ENCODE measurements at places on chromosomes 1 and 21. TPM values are rescaled to one million over a fixed set of nuclear protein-coding genes. Genes with fewer than 3 reads are reported as not detected.

Gene C1orf115
- total RNA-seq = 28.2 TPM

Gene CD5L
- total RNA-seq = not detected

Gene DESI2
- total RNA-seq = 47.7 TPM

Gene CCDC185
- total RNA-seq = not detected

Gene ZC3H11A
- total RNA-seq = 116 TPM

Gene PDC
- not detected for total RNA-seq
